Epithelial cell of esophagus (primary cell): ENCODE measurements at places on chromosomes 4 and X.

- DNase-seq, result no peak
Measured at GRCh38 chr4:8723222-8723980, 130.8 kb downstream of the CPZ start.

DNA sequence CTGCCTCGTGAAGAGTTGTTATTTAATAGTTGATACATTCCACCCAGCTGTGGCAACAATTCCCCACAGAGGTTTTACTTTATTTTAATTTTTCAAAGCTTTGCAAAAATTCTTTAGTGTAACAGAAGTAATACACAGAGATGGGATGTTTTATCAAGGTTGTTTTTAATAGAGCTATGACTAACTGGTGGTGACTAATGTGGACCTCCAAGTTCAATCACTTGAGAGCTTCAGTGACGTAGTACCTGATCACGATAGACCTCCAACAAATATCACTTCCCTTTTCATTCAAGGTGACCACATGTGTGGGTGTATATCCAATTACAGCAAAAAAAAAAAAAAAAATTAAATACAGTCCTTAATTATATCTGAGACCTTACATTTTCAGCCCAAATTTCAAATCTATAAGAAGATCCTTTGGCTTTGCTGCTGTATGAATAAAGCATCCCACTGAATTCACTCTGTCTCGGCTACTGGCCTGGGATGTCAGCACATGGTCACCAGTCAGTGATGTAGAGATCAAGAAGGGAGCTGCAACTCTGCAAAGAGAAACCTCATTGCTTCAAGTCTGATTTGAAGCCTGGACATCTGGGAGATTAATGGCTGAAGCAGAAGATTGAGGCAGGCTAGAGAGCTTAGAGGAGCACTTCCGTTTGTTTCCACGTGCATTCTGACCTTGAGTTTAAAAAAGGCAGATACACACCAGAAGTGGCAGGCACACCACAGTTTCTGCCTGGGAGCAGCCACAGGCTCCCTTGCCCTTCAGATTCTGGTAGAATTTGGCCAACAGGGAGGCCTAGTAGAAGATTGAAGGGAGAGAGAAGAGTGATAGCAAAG is 345.9 kb upstream of the NOCT start:
- peak; percentile 42 for DNase-seq

- DNase-seq, result peak; percentile 99
Measured at GRCh38 chr4:10006601-10007435, 14.5 kb downstream of the SLC2A9 start.

GRCh38 chr4:8194306-8195242 is 4.5 kb upstream of the SH3TC1 start:
- DNase-seq, result no peak

DNA sequence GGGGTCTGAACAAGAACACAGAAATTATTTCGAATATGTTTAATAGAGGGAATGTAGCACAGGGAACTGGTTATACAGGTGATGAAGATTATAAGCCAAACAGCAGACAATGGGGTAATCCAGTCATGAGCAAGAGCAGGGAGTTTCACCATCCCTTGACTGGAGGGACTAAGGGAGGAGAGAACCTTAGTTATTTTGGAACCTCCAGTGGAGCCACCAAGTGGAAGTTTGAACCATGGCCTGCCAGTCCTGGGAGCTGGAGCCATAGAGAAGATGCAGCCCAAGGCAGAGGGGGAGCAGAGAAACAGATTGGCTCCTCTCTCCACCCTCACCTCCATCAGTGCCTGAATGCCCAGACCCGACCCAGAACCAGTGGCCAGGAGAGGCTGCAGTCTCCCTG is 264.6 kb upstream of the RASGEF1B start:
- peak; percentile 4 for DNase-seq

- DNase-seq, result peak; percentile 40
Measured at GRCh38 chrX:118520216-118521206, 24.9 kb downstream of the DOCK11 start.

GRCh38 chrX:64571011-64571410 is 175.8 kb upstream of the MTMR8 start:
- no peak for DNase-seq

GRCh38 chr4:3868211-3869173 is 102.3 kb downstream of the ADRA2C start:
- no peak for DNase-seq

DNA sequence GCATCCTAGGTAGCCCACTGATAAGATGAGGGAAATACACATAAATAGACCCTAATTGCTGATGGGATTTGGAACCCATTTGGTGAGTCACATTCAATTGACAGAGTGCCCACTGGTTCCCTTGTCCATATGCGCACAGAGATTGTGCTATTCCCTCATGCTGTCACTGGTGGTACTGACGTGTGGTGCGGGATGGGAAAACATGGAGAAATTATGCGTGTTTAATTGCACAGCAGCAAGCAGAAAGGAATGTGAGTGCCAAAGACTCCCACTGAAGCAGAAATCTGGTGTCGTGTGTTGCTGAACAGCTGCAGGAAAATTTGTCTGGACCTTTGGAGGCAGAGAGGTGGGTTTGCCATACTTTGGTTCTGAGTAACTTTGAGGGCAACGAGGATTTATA is 92.2 kb downstream of the NHSL2 start:
- no peak for DNase-seq

GRCh38 chrX:2701600-2701999 is 10.5 kb downstream of the CD99 start:
- no peak for DNase-seq

GRCh38 chr4:113468165-113469022 is 293.1 kb downstream of the CAMK2D start:
- DNase-seq, result peak; percentile 100

DNA sequence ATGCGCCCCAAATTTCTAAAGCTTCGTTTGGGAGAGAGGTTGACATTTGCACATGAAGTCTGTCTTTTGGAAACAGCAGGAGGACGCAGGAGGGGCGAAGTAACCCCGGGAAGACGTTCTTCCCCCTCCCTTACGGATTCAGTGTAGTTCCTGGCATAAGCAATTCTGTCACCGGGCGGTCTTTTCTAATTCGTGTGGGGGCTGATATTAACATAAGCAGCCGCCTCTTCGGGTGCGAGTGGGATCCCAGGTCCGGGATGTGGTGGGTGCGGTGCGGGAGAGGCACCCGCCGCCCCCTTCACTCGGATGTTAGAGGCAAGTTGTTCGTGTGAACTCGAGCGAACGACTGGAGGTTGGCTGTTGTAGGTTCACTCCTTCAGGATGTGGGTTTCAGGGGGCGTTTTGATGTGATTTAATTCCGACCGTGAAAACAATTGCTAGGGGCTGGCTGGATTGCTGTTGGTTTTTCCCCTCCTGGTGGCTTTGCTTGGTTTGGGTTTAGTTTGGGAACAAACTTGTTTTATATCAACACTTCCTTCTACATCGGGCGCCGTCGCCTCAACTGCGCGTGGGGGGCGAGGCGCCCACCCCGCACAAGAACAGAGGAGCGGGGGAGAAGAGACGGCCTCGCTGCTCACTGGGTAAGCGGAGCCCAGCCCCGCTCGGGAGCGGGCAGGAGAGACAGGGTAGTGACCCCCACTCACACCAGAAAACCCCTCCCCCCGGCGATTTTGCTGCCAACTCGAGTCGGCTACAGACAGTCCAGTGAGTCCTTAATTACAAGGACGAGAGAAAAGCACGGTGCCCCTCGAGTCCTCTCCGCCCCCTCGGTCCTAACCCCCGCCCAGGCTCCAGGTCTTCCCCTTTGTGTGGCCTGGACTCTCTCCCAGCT is 2.9 kb upstream of the LEF1 start:
- no peak for DNase-seq

DNA sequence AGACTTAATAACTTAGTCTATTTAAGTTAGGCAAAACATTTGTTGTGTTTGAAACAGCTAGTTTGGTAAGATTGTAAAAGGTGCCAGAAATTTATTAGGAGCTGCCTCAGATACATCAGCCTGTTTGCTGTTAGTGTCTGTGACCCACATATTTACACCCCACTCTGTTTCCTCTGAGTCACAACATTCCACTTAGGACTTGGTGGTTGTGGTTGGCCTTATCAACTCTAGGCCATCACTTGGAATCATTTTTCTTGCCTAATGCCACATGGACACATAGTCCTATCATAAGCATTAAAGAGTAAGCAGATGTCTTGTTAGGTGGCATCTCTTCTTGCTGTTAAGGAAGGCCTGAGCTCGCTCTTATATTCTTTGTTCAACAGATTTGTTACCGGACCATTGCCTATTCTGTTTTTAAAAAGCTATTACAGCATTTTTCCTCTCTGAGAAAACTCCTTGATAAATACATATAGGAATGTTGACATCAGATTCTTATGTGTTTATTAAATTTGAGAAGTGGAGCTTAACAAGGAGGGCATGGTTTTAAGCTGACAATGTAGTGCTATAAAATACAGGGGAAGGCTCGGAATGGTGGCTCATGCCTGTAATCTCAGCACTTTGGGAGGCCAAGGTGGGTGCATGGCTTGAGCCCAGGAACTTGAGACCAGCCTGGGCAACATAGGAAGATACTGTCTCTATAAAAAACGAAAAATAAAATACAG is 51.2 kb upstream of the PGRMC2 start:
- peak; percentile 52 for DNase-seq

GRCh38 chrX:30027636-30028035 is 187.7 kb upstream of the MAGEB2 start:
- peak; percentile 20 for DNase-seq
